ENCODE measurements at places on chromosomes 1 and 21. TPM values are rescaled to one million over a fixed set of nuclear protein-coding genes. Genes with fewer than 3 reads are reported as not detected.

Gene TNFRSF9
- under 0.01 TPM for total RNA-seq

Gene FCGR2B
- total RNA-seq = not detected

Gene RNU1-1
- under 0.01 TPM for total RNA-seq

Gene LCE1F
- total RNA-seq = not detected

Gene CRP
- total RNA-seq = not detected

Gene NCMAP
- total RNA-seq = not detected

Gene LORICRIN
- total RNA-seq = not detected

Gene NPR1
- 4.1 TPM for total RNA-seq

Gene KANK4
- total RNA-seq = not detected

Gene PERM1
- not detected for total RNA-seq

Gene UBL4B
- total RNA-seq = not detected

Gene NBPF4
- not detected for total RNA-seq

Gene NKAIN1
- not detected for total RNA-seq

Gene TAS1R3
- total RNA-seq = 0.11 TPM

Gene EPHB2
- 5.2 TPM for total RNA-seq

Gene GNB1
- 101 TPM for total RNA-seq

Gene NUDT4B
- 11.2 TPM for total RNA-seq

Gene COL11A1
- total RNA-seq = 121 TPM

Gene RERE
- 42.5 TPM for total RNA-seq

Measured in uterine smooth muscle cell (primary cell).